ENCODE measurements at places on chromosomes 1 and 21.
A peak's percentile ranks its signal among the peaks of the same experiment; 100 is the strongest.

GRCh38 chr1:232951605-232952004 lies 1.2 kb downstream of the NTPCR start:
- no peak for DNase-seq

- DNase-seq: no peak
These were observed 42.0 kb upstream of the MTF1 start for GRCh38 chr1:37901191-37901892.

- DNase-seq: peak; percentile 10
These were observed 59.2 kb downstream of the ABCA4 start for GRCh38 chr1:94061513-94062443.

- DNase-seq: no peak
These were observed 15.9 kb downstream of the MX2 start for GRCh38 chr21:41377715-41378114.

DNA sequence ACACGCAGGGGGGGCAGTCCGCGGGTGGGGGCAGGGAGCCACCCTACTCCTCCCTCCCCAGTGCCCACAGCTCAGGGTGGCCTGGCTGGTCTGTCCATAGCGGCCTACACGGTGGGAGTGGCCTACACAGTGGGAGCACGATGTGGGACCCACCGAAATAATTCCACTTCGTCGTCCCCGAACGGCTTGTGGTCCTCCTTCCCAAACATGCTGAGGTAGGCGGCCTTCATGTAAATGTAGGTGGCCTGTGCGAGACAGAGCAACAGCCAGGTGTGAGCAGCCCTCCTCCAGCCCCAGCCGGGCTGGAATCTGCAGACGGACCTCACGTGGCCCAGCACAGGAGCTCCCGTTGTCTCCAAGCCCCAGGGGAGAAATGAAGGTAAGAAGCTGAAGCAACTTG lies 34.4 kb downstream of the TTC39A start:
- DNase-seq: no peak

GRCh38 chr1:55474168-55474786 lies 259.1 kb upstream of the USP24 start:
- no peak for DNase-seq

DNA sequence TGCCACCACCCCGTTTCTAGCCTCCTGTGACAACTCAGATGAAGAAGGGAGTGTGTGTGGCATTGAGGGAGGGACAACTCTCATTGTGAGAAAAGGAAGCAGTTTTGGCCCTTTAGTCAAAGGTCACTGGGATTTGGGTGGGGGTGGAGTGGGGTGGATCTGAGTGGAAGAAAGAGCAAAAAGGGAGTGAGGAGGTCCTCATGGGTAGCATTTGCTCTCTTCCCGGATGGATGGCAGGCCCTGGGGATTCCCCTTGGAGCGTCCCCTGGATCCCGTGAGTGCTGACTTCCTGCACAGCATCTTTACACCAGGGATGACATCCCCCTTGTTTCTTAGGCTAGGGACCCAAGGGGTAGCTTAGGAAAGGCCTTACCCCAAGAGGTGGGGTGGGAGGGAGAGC lies 460 bp downstream of the SERPINC1 start:
- DNase-seq: no peak

GRCh38 chr21:41634211-41634694 lies 126.3 kb upstream of the TMPRSS2 start:
- no peak for DNase-seq

- DNase-seq: no peak
These were observed 517.2 kb upstream of the NR5A2 start for GRCh38 chr1:199510314-199510713.

GRCh38 chr1:17016317-17016661 lies 4.6 kb upstream of the ATP13A2 start:
- DNase-seq: no peak

- no peak for DNase-seq
These were observed 47.4 kb downstream of the OLIG1 start for GRCh38 chr21:33117101-33117888.

GRCh38 chr1:41920658-41921057 lies 1.9 kb upstream of the HIVEP3 start:
- no peak for DNase-seq

DNA sequence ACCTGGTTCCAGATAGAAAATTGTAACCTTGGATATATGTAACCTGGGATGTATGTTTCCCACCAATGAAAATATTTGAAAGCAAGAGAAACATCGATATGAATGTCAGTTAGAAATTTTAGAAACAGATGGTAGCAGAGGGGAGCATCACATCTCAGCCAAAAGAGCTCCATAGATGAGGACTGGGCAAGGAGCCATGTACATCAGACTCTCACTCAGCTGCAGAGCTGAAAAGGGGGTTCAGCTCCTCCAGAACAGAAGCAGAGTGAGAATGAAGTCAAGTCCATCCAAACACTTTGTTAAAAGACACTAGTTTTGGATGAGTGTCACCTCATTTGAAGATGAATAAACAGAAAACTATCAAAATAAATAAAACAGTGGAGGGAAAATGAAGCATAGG lies 202.4 kb downstream of the HMCN1 start:
- DNase-seq: no peak

GRCh38 chr1:183105449-183105848 lies 80.6 kb upstream of the LAMC2 start:
- DNase-seq: no peak

- peak; percentile 8 for DNase-seq
These were observed 22.8 kb upstream of the STRIP1 start for GRCh38 chr1:110011527-110012041.

DNA sequence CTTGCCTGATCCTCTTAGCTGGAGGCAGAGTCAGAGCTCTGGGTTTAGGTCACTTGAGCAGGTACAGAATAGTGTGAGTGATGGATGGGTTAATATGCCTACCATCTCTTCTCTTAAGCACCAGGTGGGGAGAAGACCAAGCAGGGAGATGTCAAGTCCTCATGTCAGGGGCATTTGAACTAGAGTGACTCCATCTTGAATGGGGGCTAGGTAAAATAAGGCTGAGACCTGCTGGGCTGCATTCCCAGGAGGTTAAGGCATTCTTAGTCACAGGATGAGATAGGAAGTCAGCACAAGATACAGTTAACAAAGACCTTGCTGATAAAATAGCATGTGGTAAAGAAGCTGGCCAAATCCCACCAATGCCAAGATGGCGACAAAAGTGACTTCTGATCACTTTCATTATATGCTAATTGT lies 77.4 kb upstream of the BTG3 start:
- DNase-seq: no peak

DNA sequence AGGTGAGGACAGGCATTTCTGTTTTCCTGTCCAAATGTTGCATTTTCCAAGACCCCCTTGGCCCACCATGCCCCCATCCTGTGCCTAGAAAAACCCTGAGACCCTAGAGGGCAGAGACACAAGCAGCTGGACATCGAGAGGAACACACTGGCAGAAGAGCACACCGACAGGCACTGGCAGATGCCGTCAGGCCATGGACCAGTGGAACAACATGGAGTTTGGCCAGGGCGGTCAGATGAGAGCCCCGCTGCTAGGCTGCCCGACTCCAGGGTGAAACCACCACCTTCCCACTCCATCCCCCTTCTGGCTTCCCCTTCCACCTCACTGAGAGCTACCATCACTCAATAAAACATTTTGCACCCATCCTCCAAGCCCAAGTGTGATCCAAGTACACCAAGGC lies 438.4 kb downstream of the SIPA1L2 start:
- DNase-seq: no peak

GRCh38 chr1:185200889-185201288 lies 43.9 kb downstream of the SWT1 start:
- DNase-seq: no peak

DNA sequence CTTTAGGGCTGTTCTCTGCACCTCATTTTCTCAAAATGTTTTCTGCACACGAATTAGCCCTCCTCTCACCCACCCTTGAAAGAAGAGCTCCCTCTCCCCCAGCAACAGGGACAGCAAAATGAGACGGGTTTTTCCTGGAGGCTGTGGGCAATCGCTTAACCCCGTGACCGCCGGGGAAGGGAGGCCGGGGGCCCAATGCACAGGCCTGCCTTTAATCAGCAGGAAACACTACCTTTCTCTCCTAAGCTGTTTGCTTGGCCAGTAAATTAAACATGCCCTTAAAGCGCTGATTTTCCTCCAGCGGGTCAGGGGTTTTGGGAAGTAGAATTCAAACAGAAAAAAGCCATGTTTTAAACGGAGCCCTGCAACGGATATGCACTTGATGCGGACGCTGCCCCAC lies 114.4 kb downstream of the PRDM16 start:
- DNase-seq: no peak

DNA sequence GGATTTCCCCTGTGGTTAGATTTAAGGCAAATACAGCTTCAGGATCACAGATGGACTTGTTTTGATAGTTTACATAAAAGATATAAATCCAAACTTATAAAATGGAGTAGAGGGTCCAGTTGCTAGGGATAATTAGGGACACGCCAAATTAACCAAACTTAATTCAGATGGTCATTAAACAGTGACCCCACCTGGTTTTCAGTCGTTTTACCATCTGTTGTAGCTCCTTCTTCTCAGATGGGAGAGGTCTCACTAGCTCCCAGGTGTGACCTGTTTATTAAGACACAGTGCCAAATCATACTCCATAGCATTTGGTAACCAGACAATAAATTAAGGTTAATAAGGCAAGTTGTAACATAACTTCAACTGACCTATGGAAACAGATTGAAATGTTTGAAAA lies 8.1 kb upstream of the GADD45A start:
- DNase-seq: no peak

GRCh38 chr1:229869687-229870086 lies 197.4 kb upstream of the GALNT2 start:
- no peak for DNase-seq

- DNase-seq: no peak
These were observed 64.8 kb downstream of the MYOM3 start for GRCh38 chr1:24047110-24047477.

DNA sequence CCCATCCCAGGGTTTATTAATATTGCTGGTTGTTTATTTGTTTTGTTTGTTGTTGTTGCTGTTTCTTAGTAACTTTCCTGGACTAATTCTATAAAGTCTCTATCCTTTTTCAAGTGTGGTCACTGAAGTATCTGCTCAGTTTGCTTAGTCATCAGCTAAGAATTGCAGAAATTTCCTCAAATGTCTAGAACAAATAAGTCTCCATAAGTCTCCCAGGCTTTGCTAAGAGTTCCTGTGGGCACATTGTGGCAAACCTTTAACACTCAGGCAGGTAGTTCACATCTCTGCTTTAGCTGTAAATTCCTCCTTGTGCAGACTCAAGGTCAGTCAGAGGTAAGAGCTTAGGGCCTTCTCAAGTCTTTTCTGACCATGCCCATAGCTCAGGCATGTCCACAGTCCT lies 38.9 kb upstream of the C1orf185 start:
- DNase-seq: no peak

DNA sequence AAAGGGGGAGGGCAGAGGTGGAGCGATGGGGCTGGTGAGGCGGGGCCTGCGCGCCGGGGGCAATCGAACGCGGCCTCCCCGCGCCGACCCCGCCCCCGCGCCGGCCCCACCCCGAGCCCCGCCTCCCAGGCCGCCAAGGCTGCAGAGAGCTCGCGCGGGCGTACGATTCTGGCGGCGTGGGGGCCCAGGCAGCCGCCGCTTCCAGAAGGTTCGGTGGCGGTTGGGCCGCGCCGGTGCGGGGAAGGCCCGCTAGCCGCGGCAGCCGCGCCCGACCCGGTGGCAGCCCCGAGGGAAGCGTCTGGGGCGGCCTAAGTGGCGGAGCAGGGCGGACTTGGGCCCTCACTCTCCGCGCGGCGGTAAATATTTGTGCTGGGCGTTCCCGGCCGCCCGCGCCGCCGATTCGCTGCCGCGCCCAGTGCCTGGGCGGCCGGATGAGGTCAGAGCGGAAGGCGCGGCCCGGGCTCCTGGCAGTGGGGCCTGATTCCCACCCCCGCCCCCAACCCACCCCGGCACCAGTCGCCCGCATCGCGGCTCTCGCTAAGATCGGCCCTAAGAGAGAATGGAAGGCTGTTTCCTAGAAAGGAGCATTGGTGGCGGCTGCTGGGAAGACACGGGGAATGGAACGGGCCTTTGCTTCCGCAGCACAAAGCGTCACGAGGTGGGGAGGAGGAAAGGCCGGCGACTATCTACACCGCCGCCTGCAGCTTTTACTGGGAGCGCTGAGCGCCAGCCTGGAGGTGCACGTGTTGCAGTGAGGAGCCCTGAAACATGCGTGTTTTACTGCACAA lies at the start of gene ACOT7:
ACOT7 (minus strand) TSS at position 368 of the 788 bp plus-strand sequence. CDS start 368 bp downstream, outside the sequence.
- peak; percentile 93 for DNase-seq

GRCh38 chr1:71649608-71650007 lies 568.8 kb upstream of the ZRANB2 start:
- no peak for DNase-seq

DNA sequence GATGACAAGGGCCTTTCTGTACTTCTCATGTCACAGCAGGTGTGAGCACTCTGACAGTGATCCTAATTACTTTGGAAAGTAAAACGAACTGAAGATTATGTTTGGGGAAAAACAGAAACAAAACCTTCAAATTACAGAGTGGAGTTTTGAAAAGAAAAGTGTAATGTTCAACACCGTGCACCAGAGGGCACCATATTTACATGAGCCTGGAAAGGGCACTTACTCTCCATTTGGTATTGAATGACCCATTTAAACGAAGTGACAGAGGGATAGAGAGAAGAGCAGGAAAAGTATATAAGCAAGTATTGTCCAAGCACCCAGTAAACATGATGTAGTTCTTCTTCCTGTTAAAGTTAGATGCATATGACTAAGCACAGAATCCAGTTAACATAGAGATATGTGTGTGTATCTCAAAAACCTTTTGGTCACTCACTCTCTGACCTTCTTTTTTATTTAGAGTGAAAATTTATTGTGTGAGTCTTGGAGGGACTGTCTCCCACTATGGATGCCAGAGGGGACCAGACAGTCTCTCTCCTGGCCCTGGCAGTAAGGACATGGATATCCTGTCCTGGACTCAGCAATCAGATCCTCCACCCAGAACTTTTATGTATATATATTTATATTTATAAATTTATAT lies 3.8 kb upstream of the RGSL1 start:
- DNase-seq: no peak

GRCh38 chr1:204358605-204359004 lies 1.1 kb downstream of the PLEKHA6 start:
- DNase-seq: no peak

GRCh38 chr1:1179346-1179982 lies 5.8 kb downstream of the TTLL10 start:
- DNase-seq: no peak
